ENCODE measurements at places on chromosomes 2 and 18.

DNA sequence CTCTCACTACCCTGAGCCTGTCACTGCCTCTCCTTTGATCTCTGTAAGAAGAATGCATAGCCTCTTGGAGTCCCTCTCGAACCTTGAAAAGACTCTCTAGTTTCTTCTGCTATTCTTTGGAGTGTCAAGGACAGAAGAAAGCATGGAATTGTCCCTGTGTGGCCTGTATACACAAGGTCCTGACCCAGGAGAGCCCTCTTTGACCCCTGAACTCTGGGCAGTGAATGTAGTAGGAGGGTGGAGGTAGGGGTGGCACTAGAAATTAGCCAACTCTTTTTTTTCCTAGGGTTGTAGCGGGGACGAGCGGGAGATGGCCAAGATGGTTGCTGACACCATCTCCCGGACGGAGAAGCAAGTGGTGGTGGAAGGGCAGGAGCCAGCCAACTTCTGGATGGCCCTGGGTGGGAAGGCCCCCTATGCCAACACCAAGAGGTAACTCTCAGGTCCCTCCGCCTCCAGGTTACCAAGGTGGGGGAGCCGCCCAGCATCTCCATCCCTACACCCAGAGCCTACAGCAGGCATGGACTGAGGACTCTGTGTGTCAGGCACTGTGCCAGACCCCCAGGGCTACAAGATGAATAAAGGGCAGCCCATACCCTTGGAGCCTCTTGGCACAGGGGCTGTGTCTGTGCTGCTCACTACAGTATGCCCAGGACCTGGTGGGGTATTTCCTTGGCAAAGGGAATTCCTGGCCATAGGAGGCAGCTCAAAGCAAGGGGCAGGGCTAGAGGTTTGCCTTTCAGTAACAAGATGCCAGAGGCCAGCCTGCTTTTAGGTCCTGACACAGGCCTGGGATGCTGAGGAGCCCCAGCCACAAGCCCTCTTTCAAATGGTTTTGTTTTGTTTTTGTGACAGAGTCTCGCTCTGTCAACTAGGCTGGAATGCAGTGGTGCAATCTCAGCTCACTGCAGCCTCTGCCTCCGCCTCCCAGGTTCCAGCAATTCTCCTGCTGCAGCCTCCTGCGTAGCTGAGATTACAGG is 16.4 kb downstream of the VIL1 start:
- no peak for DNase-seq

- no peak for DNase-seq
Observed at GRCh38 chr2:24863641-24864040, 56.4 kb downstream of the ADCY3 start.

DNA sequence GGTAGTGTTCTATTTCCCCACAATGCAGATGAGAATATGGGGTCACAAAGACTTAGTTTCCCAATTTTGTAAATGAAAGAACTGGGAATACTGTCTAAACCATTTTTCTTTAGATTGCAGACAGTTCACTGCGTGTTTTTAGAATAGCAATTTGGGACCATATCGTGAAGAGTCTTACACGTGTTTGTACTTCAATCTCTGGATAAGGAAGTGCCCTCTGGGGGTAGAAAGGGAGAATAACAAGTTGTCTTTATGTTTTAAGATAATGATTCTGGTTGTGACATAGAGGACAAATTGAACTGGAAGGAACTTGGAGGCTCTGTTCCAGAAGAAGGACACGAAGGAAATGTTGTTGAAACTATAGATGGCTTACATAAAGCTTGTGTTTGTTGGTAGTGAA is 457.7 kb downstream of the CBLN2 start:
- peak; percentile 4 for DNase-seq

DNA sequence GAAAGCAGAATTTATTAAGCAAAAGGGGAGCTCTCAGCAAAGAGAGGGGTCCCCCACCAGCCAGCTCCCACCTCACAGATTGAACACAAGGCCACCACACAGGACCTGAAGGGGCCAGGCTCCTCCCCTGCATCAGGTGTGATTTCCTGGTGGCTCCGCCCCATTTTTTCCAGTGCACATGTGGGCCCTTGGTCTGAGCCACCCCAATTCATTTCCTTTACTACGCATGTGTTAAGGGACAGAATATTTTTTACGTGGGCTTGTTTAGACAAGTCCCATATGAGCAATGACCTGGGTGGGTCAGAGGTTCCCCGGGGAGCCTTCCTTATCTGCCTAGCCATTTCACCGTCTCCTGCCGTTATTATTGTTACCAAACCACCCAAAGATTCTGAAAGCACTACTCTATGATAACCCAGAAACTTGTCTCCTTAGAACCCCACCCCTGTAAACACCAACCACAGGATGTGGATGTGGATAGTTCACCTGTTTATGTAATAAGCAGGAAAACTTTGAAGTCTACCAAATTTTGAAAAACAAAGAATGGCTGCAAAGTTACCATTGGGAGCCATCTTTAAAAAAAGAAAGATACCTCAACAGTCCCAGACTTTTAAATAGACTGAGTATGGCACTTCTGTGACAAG is 191.7 kb downstream of the CD226 start:
- DNase-seq, result no peak

DNA sequence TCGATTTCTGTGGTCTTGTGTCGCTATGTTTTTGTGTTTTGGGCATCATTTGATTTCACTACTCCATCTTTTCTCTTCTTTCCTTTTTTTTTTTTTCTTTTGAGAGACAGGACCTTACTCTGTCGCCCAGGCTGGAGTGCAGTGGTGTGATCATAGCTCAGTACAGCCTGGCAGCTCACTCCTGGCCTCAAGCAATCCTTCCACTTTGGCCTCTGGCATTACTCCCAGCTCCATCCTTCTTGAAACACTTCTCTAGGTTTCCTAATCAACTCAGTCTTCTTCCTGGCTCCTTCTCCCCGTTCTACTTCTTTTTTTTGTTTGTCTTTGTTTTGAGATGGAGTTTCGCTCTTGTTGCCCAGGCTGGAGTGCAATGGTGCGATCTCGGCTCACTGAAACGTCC is 26.5 kb downstream of the TCF23 start:
- DNase-seq, result no peak

- DNase-seq, result no peak
Observed at GRCh38 chr18:79384151-79384807, 11.5 kb upstream of the NFATC1 start.

DNA sequence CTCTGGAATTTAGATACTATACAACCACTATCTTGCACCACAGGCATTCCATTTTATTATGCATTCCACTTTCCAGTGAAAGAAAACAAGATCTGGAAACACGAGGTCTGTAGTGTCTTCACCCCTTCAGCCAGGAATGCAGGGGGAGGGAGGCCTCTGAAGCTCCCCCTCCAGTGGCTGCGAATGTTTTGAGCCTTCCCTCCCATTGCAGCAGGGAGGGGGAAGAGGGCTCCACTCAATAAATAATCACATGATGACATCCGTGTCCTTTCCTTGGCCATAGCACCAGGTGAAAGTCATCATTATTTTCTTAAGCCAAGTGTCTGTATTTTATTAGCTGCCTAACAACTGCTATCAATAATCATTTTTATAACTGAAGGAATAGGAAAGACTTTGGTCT is 38.6 kb downstream of the ALPK2 start:
- DNase-seq, result no peak

DNA sequence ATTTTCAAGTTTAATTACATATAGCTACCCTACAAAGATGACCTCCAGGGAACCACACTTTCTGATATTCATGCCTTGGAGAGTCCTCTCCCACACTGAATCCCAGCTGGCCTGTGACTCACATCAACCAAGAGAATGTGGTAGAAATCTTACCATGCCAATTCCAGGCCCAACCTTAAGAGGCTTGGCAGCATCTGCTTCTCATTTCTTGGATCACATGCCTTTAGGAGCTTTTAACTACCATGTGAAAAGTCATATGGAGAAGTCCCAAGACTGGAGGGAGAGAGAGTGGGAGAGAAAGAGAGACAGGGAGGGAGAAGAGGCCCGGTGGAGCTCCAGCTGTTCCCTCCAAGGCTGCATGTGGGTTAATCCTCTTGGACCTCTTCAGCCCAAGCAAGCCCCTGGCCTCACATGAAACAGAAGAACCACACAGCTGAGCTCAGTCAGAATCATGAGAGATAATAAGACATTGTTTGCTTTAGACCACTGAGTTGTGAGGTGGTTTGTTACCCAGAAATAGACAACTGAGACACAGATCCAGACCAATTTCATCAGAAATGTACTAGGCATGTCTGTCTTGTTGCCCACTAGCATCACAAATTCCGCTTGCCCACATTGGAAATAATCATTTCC is 190.7 kb downstream of the MTCL1 start:
- DNase-seq, result no peak

DNA sequence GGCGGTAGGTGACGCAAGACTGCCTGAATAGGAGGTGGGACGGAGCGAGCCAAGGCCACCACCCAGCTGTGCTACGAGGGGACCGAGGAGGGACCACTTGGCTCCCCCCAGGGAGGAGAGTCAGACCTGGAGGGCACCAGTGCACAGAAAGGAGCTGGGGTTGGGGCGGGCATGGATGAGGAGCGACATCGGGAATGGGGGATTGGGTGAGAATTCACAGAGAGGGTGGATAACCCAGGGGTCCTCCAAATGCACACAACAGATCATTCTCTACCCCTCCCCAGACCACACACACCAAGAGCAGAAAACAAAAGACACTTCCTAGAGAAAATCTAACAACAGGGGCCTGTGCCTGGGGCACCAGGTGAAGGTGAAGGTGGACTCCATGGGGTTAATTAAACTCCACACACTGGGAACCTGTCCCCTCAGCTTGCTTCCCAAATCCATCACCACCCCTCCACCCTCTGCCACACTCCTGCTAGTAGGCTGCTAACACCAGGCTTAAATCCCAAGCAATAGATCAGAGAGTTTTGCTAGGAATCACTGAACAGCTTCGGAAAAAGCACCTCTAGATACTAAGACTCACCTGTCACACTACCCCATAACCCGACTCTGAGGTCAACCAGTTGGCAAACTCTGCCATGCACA is 274.6 kb downstream of the EIPR1 start:
- no peak for DNase-seq

- DNase-seq, result no peak
Observed at GRCh38 chr2:37740164-37740739, 68.8 kb upstream of the CDC42EP3 start.

GRCh38 chr18:58100154-58100553 is 56.1 kb downstream of the NEDD4L start:
- no peak for DNase-seq

DNA sequence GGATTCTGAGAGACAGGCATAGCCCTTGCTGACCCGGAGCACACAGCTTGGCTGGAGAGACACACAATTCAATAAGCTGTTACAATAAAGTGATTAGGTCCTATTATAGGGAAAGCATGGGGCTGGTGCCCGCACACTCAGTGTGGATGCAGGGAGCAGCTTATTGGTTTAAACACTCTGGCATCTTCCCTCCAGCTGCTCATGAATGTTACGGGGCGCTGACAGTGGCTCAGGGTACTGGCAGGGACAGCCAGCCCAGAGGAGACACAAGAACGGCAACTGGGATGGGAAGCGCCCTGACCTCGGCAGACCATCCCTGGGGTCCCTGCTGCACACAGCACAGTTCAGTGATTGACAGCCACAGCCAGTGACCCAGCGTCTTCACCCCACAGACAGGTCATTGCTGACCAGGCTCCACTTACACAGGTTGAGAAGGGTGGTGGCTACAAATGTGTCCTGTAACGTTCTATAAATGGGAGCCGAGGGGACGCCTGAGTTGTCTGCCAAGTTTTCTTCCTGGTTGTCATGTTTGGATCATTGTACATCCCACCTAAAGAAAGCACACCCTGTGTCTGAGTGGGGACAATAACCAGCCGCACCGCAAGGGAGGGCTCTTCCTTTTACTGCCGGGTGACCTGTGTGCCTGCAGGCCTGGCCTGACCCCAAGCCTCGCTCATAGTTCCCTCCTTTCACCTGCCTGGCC is 60.3 kb downstream of the SH3BP4 start:
- no peak for DNase-seq

GRCh38 chr18:3246635-3247239 is 864 bp upstream of the MYL12A start:
- peak; percentile 68 for DNase-seq

DNA sequence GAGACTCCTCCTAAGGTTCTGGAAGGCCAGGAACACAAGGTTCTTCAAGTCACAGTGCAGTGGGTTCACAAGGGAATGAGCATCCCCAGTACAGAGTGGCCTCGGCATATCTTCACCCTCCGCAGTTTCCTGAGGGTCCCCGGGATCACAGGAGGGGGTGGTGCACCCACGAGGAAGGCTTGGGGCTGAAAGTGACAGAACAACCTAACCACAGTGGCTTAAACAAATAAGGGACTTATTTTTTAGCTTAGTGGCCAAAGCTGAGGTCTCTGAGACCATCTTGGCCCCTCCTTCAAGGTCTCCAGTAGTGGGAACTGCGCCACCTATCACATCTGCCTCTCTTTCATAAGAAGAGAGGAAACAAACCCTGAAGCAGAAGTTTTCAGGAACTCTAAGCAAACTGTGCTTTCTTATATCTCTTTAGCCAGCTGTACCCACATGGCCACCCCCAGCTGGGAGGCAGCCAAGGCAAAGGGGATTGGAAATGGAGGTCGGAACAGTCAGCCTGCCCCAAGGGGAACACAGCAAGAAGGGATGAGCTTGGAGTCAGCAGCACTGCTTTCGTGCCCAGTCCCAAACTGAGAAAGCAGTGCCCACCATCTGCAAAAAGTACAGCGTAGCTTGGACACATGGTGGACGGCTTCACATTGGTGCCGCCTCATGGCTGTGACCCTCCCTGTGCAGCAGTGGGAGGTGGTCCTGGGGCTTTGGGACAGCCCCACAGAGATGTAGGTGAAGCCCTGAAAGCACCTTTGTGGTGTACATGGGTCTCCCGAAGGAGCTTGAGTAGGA is 260.0 kb upstream of the ID2 start:
- no peak for DNase-seq

GRCh38 chr2:157540102-157540501 is 88.6 kb downstream of the ACVR1C start:
- no peak for DNase-seq

DNA sequence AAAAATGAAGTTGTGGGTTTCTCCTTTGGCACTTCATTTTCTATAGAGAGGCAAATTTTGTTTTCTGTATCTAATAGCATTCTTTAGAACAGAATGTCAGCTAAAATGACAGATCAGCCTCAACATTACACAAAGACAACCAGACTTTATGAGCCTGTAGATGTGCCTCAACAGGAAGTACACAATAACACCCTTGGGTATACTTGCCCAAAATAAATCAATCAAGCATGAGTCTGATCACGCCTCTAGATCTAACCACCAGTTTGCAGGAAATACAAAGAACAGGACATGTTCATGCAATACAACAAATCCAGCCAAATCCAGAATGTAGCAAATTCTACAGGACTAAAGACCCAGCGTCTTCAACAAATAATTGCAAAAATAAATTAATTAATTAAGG is 11.2 kb upstream of the DAPL1 start:
- DNase-seq, result no peak

GRCh38 chr2:183148955-183149354 is 24.7 kb downstream of the NUP35 start:
- no peak for DNase-seq
